ENCODE measurements at places on chromosomes 2 and 18. TPM values are rescaled to one million over a fixed set of nuclear protein-coding genes. Genes with fewer than 3 reads are reported as not detected.

Gene IL18RAP
- total RNA-seq, result 1.2 TPM

GRCh38 chr18:23230686-23231085 lies 95.4 kb downstream of the CABLES1 start:
- no peak for DNase-seq

DNA sequence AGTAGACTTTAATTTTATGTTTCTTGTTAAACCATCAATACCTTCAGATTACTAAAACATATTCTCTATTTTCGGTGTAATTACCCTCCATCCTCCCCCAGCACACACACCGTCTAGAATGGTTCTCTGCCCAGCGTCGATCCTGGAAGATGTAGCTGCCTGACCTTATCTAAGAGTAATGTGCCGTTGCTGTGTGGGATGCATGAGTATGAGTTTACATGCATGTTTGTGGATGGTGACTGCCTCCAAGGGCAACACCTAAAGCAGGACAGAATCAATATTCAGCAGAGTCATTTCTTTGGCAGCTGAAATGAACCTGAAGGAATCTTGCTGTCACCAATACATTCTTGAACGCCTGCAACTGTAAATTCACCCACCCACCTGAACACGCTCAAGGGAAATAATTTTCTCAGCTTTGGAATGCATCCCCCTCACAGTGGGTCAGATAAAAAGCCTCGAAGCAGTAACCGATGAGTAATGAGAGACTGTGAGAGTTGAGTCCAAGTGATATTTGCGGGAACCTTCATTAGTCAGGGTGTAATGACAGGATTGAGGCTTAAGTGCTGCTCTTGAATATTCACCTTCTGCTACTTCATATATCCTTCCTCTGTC lies 155.8 kb upstream of the RND3 start:
- DNase-seq, result no peak

- no peak for DNase-seq
Observed at GRCh38 chr2:53435610-53436009, 332.0 kb upstream of the CHAC2 start.

DNA sequence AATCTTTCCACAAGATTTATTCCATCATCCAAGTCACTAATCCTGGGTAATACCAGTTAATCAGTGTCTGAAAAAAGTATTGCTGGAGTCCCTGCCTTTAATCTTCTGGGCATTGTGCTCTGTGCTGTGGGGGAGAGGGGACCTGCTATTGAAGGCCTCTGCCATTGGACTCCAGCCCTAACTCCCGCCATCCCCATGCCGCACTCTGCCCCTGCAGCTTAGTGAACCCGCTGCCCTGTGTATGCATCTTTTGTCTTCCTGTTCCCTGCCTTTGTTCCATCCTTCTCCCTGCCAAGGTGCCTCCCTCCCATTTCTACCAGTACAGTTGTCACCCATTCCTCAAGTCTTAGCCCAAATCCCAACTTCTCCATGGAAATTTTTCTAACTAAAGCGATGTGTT lies 113.8 kb upstream of the EPAS1 start:
- no peak for DNase-seq

Measured in NCI-H460 (cell line).